Stimulated activated CD4-positive, alpha-beta T cell treated with anti-CD3 and anti-CD28 coated beads, Interleukin-4, amount 100 ng/mL, for 4 hours (primary cell): ENCODE measurements at places on chromosomes 2 and 18.

DNA sequence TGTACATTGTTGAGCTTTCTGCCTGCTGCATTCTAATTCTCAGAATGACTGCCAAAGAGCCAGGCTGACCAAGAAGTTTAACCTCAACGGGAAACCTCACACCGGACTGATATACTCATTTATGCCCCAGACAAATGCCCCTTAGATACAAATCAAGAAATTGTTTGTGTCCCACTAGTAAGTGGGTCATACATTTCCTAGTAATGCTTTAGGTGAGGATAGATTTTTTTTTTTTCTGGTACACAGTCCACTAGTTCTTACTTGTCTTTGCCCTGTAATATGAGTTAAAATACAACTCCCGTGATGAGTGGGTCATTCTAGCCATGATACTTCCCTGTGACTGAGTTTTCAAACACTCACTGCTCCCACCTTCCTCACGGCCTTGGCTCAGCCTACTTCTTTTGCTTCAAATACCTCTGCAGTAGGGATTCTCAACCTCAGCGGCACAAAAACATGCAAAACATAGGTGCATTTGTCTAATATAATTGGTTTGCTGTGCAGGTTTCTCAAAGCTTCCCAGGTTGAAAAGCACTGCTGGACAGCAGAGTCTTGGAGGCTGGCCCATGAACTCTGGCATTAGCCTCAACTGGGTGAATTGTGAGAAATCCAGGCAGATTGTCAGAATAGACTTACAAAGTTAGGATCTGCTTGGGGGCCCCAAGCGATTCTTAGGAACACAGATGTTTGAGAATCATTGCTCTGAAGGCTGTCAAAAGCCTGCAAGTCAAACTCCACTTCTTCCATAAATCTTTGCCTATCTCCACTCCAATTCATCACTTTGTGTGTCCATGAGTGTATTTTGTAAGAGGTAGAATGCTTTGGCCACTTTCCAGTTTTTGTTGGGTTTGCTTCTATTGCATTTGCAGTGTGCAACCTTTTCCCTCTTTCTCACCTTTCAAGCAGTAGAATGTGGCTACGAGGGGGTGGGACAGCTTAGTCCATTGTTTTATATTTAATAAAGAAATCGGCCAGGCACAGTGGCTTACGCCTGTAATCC lies 35.5 kb downstream of the TGIF1 start:
- no peak for DNase-seq

GRCh38 chr2:42967959-42968674 lies 175.7 kb upstream of the HAAO start:
- DNase-seq = no peak

- no peak for DNase-seq
Observed at GRCh38 chr2:74872389-74872836, 38.5 kb downstream of the HK2 start.

- DNase-seq = no peak
Observed at GRCh38 chr2:1854729-1855547, 110.6 kb upstream of the PXDN start.

- no peak for DNase-seq
Observed at GRCh38 chr2:226122041-226122440, 677.6 kb downstream of the IRS1 start.

GRCh38 chr18:75374466-75374865 lies 53.0 kb downstream of the SMIM21 start:
- no peak for DNase-seq
